ENCODE measurements at places on chromosomes 11 and 22.

- no peak for DNase-seq
These were observed 814.6 kb downstream of the DLG2 start for GRCh38 chr11:84812471-84812969.

DNA sequence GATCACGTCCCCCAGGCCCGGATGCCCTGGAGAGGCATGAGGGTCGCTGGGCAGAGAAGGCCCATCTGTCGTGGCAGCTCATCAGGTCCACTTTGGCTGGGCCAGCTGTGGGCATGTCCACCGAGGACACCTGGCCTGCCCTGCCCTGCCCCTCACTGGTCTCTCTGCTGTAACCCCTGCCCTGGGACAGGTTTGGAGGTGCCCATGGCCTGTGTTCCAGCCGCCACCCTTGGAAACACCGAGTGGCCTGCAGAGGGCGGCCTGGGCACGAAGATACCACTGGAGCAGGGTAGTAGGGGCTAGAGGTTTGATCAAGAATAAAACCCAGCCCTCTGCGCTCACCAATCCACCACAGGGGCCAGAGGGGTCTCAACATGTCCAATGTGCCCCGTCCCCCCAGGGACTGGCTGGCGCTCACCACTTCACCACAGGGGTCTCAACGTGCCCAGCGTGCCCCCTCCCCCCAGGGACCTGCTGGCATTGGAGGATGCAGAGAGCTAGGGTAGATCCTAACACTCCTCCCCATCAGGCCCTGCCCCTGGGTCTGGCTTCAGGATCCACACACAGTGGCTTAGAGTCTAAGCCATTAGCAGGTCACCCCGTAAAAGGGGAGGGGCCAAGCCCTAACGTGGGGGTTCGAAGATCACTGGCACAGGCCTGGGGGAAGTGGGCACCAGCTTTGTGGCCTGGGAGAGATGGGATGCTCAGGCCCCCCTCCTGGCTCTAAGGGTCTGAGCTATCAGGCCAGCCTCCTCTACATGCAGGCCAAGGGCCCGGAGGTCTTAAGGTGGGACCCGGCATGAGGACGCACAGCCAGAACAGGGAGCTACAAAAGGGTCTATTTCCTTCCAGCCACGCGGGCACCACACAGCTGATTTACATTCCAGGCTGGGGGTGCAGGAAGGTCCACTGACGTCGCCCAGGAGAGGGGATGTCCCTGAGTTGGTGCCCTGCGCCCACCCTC is 1.3 kb upstream of the HDAC10 start:
- DNase-seq, result no peak

DNA sequence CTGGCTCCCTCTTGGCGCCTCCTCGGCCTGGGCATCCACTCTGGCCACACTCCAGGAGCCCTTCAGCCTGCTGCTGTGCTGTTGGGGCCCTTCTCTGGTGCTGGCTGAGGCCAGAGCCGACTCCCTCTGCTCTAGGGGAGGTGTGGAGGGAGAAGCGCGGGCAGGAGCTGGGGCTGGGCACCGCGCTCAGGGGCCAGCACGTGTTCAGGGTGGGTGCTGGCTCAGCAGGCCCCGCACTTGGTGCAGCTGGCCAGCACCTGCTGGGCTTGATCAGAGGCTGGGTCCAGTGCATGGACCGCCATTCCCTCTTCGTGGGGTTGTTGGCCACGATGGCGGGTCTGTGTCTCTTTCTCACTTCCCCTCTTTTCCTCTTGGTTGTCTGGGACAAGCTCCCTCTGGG is 2381.0 kb downstream of the LRRC4C start:
- DNase-seq, result no peak

DNA sequence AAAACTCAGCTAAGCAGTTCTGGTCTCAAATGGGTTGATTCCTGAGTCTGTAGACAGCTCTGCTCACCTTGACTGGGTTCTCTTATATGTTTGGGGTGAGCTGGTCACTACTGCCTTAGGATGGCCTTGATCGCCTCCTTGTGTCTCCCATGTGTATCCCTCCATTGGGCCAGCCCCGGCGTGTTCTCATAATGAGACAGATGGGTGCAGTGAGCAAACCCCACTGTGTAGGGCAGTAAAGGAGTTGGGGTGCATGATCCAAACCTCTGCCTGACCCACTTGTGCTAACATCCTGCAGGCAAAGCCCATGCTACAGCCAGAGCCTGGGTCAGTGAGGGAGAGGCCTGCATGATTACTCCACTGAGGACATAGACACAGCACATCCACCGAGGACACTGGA is 657.6 kb downstream of the BRD1 start:
- DNase-seq, result no peak

DNA sequence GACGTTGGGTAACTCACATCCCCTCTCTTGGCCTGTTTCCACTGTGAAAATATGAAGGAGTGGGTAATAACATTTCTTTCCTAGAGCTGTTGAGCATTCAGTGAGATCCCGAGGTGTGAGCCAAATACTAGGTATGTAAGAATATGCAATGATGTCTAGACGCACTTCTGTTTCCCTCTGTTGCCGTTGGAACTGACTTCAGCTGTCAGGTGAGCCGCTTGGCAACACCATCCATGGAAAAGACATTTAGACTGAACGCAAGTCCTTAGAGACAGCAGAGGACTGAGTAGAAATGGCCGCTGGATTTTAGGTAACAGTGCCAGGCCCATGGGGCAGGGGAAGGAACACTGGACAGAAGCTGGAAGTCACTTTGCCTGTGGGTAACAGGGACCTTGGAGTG is 29.5 kb upstream of the SHANK2 start:
- DNase-seq, result no peak
